Activated CD8-positive, alpha-beta T cell treated with anti-CD3 and anti-CD28 coated beads, Interleukin-2, amount 10 ng/mL, durations not matched to agents 7 days and 5 days (primary cell): ENCODE measurements at places on chromosomes 1 and 21.

DNA sequence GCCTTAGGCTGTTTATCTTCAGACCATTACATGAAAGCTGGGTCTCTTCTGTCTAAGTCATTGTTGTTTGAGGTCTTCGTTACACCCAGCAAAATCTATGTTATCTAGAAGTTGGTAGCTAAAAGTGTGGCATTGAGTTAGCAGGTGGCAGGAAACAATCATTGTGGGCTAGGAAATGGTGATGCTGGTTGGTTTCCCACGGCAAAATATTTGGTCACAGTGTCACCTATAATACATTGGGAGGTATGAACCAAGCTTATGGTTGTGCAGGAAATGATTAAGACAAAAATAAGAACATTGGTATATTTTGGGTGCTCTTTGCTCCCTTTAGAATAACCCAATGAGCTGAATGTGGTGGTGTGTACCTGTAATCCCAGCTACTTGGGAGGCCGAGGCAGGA, 169.7 kb downstream of the TRIM33 start:
- peak; percentile 77 for DNase-seq

GRCh38 chr1:32761253-32761877, 55.8 kb downstream of the YARS1 start:
- no peak for DNase-seq

DNA sequence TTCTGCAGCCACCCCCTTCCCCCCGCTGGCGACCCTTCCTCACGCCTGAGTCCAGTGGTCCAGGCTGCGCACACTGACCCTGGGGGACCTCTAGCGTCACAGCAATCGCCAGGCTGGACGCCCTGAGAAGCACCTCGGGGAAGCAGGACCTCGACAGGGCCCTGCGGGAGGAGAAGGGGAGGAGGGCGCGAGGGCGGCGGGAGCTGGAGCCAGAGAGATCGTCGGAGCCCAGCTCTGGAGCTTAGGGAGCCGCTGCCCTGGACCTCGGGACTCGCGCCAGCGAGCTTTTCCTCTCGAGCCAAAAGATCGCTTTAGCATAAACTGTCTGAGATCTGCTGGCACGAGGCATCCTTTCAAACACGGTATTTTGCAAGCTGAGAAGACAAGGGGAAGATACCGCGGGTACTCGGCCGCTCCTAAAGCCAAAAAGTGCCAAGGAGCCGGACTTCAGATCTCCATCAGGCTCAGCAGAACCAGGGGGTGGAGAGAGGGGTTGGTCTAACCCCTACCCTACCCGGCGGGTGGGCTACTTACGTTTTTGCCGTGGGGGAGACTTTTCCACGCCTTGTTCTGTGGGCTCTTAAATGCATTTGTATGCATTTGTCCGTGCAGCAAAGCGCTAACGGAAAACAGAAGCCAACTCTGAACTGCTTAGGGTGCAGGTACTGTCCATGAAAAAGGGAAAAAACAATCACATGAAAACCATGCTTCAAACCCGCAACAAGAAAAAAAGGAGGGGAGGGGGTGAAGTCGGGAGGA, 586 bp downstream of the COL24A1 start:
- no peak for DNase-seq

GRCh38 chr1:53326598-53327181, 1.2 kb downstream of the LRP8 start:
- DNase-seq = no peak

DNA sequence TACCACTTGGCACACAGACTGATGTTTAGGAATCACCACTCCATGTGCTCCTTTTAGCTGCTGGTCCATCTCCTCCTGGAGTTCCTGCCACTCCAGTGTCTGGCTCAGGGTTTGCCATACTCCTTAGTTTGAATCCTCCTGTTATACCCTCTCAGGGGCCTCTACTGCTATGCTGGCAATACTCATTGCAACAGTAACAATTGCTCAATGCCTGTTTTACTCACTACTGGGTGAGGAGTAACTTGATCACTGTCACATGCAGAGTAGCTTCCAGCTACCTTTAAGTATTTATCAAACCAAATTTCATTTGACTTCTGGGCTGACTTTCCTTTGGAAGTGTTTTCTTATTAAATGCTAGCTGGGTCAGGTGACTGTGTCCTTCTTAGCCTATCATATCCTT, 107.2 kb upstream of the WLS start:
- DNase-seq = no peak

DNA sequence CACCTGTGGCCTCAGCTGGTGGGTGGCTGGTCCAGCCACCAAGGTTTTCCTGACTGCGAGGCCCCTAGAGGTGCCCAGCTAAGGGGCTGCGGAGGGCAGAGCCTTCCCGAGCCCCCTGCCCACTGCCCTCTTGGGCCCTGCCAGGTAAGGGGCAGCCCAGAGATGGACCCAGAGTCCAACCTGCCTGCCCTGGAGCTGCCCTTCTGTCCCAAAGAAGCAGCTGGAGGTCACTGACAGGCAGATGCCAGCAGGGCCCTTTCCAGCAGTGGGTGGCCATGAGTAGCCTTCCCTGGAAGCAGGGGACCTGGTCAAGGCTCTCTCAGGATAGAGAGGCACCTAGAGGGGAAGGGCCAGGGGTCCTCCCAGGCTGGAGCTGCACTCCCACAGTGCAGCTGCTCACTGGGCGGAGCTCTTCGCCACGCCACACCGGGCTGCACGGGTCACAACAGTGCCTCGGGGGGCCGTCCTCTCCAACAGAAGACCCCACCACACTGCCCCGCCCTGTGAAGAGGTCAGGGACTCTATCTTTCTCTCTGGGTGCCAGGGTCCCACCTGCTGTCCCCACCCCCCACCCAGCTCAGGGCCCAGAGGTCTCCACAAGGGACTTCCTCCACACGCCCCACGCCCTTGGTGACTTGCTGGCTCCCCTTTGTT, 10.9 kb upstream of the GNB1 start:
- no peak for DNase-seq

GRCh38 chr21:27704567-27705166, 737.8 kb upstream of the ADAMTS5 start:
- DNase-seq = no peak

DNA sequence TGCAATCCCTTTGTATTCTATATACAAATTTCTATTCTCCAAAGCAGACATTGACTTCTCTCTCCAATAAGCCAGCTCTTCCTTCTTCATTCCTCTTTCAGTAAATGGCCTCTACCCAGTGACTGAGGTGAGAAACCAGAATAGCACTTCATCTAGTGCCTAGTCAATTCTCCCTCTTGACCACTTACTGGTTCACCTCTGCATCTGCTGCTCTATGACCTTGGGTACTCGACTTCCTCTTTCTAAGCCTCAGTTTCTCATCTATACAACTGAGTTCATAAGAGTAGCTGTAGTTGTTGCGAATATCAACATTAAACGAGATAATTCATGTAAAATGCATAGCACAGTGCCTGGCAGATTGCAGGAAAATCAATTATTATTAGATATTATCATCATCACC, 12.4 kb downstream of the LYST start:
- no peak for DNase-seq

DNA sequence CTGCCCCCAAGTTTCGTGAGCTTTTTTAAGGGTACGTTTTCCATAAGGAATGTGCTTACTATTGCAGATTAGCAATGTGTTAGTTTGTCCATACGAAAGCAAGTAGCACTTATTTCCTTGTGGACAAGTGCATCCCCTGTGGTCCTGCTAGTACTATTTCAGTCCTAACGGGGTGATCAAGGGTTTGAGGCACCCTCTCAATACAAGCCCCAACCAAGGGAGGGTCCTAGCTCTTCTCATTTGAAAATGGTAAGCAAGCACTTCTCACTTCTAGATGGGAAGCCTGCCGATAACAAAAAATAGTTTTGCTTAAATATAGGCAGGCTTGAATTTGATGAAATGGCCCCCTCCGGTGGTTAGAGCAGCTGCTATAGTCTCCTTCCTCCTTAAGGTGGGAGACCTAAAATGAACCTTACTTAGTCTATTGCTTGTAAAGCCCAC, 64.0 kb upstream of the HMCN1 start:
- peak; percentile 76 for DNase-seq

GRCh38 chr1:33414879-33415278, 16.0 kb downstream of the PHC2 start:
- no peak for DNase-seq
